ENCODE measurements at places on chromosomes 11 and 22.

DNA sequence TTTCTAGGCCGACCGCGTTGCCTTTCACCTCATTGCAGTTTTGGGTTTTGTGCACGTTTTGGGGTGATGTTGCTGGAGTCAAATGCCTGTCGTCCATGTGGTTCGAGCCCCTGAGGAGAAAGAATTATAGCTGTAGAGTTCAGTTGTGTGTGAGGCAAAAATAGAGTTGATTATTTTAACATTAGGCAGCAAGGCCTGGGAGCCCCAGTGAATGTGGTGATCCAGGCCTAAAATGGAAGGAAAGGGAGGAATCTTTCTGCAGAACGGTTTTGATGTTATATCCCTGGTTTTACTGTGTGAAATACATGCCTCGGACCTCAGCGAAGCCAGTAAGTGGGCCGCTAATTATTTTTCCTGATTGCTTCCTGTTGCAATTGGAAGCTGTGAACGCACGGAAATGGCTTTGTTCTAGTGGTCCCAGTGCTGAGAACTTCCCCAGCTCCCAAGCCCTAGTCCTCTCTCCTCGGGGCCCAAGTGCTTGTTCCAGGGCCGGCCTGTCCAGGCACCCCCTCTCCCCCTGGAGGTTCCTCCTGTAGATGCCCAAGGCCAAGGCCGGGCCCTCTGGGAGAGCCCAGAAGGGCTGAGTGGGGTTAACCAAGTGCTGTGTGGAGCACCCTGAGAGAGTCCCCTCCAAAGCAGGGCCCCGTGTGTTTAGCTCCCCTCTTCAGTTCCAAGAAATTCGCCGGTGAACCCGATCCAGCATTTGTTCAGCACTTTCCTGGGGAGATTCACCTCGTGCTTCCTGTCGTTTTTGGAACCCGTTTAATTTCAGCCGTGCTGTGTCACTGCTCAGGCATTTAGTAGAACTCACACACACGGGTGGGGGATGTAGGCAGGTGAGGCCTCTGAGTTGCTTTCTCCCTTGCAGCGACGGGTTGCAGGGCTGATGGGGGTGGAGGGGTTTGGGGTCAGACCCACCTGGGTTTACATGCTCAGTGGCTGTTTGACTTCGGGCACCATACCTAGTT lies 2.1 kb downstream of the LRP5 start:
- DNase-seq: peak; percentile 63

- DNase-seq: no peak
These were observed 85.6 kb upstream of the PARVA start for GRCh38 chr11:12291766-12292165.

GRCh38 chr22:30282616-30283046 lies 6.7 kb downstream of the CASTOR1 start:
- DNase-seq: no peak

GRCh38 chr11:78560153-78560552 lies 14.5 kb downstream of the NARS2 start:
- DNase-seq: peak; percentile 38

GRCh38 chr11:66491315-66491935 lies 11.2 kb downstream of the DPP3 start:
- DNase-seq: peak; percentile 63

- DNase-seq: peak; percentile 57
These were observed 666 bp upstream of the OVOL1 start for GRCh38 chr11:65786008-65786785.

DNA sequence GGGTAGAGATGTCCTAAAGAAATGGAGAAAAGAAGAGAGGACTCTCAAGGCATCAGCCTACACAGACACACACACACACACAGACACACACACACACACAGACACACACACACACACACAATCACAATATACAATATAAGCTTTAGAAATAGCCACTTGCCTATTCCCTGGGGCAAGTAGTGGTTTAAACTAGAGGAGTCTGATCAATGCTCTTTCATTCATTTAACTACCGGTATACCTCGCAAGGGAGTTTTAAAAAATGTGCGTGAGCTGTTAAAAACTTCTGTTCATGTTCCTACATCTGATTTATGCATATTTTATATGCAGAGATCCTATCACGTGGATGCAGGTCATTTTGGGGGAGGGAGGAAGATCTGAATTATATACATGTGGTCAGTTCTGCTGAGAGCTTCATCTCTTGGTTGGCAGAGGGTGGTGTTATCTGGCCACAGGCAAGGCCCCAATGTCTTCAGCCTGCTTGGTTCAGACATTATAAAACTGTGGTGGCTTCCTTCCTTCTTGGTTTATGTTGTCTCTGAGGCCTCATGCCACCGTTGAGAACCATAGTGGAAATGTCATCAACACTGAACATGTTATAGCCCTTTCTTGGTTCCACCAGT lies 56.6 kb downstream of the SYT13 start:
- DNase-seq: no peak

DNA sequence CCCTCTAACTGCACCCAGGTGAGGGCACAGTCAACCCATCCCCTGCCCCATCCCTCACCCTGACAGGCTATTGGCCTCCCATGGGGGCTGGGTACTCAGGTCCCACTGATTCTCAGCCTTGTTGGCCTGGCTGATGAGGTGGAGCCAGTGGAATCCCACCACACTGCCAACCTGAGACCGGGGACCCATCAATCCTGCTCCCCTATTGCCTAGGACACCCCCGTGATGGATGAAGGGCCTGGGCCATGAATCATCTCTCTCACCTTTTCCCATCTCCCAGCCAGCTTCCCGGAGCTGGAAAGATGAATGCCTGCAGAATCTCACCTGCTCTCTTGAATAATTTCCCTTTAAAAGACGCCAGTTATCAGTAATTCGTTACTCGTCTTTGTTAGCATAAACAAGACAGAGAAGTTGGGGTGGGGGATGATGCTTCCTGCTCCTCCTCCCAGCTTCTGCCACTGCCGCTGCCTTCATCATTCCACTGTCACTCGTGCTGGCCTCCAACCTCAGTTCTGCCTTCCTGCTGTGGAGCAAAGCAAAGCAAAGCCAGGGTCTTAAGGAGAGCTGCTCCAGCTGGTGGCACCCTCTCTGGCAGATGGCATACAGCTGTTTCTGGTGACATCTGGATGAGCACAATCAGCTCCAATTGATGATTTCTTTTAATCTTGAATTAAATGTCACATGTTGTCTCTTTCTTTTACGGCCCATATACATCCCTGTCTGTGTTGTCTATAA lies 204.0 kb upstream of the NECTIN1 start:
- DNase-seq: peak; percentile 33

DNA sequence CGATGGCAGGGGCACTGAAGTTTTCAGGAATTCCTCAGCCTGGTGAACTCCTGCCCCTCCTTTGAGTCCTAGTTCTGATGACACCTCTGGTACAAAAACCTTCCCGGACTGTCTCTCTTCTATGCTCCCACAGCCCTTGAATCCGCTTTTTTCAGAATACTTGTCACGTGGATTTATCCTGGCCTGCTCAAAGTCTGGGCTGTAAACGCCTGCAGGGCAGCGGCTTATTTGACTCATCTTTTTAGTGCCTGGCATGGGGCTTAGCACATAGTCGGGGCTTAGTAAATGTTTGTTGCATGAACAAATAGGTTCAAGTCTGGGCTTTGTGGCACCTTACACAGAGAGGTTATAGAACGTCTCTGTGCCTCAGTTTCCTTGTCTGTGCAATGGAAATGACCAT lies 13.4 kb upstream of the KCNJ11 start:
- no peak for DNase-seq

DNA sequence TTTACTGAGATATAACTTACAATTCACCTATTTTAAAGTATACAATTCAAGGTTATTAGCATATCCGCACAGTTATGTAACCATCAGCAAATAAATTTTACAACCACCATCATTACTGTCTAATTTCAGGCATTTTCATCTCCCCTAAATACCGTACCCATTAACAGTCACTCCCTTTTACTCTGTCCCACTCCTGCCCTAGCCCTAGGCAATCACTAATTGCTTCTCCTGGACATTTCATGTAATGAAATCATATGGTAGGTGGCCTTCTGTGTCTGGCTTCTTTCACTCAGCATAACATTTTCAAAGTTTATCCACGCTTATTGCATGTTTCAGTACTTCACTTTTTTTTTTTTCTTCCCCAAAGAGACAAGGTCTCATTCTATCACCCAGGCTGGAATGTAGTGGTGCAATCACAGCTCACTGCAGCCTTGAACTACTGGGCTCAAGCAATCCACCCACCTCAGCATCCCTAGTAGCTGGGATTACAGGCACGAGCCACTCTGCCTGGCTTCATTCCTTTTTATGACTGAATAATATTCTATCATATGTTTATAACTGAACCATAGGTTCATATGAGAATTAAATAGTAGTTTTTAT lies 61.4 kb upstream of the CHRM4 start:
- no peak for DNase-seq

GRCh38 chr22:36881504-36882245 lies 20.9 kb downstream of the NCF4 start:
- DNase-seq: no peak

GRCh38 chr11:70419307-70420007 lies 21.1 kb downstream of the CTTN start:
- no peak for DNase-seq

DNA sequence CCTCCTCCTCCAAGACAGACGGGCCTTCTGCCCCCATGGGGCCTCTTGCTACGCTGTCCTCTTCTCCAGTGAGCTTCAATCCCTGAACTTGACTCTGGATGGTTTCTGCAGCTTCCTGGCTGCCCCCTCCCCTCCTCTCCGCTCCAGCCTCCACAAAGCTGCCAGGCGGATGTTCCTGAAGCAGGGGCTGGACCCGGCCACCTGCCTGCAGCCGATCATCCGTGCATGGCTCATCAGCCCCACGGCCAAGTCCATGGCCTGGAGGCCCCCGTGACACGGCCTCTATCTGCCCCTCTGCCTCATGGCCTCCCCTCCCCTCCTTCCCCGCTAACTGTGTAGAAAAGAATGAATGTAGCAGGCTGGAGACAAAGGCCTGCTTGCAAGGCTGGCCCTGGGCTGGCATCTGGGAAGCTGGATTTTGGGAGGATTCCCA lies 6.8 kb upstream of the SUN2 start:
- DNase-seq: no peak

- no peak for DNase-seq
These were observed 107.0 kb upstream of the SESN3 start for GRCh38 chr11:95337972-95338429.

DNA sequence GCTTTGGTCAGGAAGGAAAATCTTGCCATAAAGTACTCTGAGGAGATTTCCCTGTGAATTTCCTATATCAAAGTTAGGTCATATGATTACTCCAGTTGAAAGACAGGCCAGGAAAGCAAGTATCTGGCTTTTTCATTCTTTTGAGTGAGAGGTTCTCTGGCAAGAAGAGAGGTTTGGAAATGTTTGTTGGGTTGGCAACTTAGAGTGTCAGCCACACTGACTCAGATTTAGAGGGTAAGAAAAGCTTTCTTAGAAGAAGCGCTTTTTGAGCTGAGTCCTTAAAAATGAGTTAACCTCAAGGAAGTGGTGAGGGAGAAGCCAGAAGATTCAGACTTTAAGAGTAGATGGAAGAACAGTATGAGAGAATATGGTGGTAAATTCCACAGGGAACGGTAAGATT lies 86.1 kb upstream of the BDNF start:
- no peak for DNase-seq

DNA sequence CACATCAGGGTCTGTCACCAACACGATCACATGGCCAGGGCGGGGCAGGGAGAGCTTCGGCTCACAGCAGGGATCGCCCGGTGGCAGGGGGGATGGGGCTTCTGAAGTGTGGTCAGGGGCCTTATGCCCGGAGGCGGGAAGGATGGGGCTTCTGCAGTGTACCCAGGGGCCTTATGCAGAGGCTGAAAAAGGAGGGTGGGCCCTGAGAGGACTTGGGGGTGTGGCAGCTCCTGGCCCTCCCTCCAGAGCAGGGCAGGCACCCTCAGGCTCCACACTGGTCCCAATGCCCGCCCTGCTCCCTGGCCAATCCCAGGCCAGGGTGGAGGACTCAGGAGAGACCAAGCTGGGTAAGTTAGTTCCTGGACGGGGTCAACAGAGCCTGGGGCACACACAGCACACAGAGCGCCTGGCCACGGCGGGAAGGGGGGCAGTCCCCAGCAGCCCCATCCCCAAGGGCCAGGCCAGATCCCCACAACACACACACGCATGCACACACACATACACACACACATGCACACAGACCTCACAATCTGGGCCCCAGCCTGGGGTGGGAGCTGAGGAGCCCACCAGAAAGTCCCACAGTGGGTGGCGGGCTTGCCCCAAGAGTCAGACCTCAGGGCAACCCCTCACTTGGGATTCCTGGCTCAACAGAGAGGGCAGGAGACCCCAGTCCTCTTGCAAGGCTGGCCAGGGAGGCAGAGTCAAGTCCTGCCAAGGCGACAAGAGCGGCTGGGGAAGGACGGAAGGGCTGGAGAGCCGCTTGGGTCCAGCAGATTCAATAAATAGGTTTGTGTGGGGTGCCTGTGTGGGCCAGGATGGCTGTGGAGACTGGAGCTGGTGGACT lies 1.1 kb upstream of the CEND1 start:
- DNase-seq: peak; percentile 67

GRCh38 chr11:111604392-111605009 lies 2.3 kb downstream of the SIK2 start:
- DNase-seq: peak; percentile 44

- no peak for DNase-seq
These were observed 196.3 kb upstream of the ARHGAP20 start for GRCh38 chr11:110908401-110909105.

GRCh38 chr11:31818874-31819331 lies 7.8 kb upstream of the PAX6 start:
- peak; percentile 39 for DNase-seq

DNA sequence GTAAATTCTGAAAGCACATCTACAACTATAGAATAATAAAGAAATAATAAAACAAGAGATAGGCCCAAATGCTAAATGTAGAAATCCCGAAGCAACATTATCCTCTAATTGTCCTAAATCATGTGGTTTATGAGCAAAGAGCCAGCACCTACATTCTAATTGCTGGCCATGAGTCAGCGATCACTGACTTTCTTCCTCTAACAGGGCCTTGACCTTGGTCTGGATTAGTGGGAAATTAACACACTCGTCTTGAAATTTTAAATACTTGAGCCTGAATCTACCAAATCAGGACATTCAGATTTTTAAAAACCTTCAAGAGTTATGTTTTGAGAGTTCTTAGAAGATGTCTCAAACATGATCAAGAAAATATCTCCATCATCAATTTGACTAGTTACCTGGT lies 727.6 kb downstream of the METTL15 start:
- DNase-seq: no peak

GRCh38 chr11:71255323-71255722 lies 2.9 kb upstream of the SHANK2 start:
- DNase-seq: no peak

All from SK-N-SH (cell line).